ENCODE measurements at places on chromosomes 5 and 9. TPM values are rescaled to one million over a fixed set of nuclear protein-coding genes. Genes with fewer than 3 reads are reported as not detected.

CDKN2A gene
- total RNA-seq: 20.4 TPM

SLC35A4 gene
- 105 TPM for total RNA-seq

STX17 gene
- total RNA-seq: 60.6 TPM

NDFIP1 gene
- total RNA-seq: 292 TPM

AP3B1 gene
- 77.3 TPM for total RNA-seq

COL23A1 gene
- 5.0 TPM for total RNA-seq
